Omental fat pad (tissue), 4 donors: ENCODE measurements at places on chromosomes 3 and 15. TPM values are rescaled to one million over a fixed set of nuclear protein-coding genes. Genes with fewer than 3 reads are reported as not detected.

The HLTF gene
- total RNA-seq, result 20.5 TPM

The LARP6 gene
- total RNA-seq, result 69.3 TPM

The TMEM212 gene
- total RNA-seq, result not detected

The ALDH1L1 gene
- total RNA-seq, result 159 TPM

The TM4SF4 gene
- 0.65 TPM for total RNA-seq

The GOLGA6L7 gene
- not detected for total RNA-seq

The GOLGA8Q gene
- 1.9 TPM for total RNA-seq

The KAT2B gene
- total RNA-seq, result 47.0 TPM

The CAND2 gene
- total RNA-seq, result 6.8 TPM

The LSAMP gene
- total RNA-seq, result 19.7 TPM

The IL17RB gene
- 1.5 TPM for total RNA-seq

The CLDN18 gene
- total RNA-seq, result not detected

The CAPN3 gene
- 25.4 TPM for total RNA-seq

The CP gene
- total RNA-seq, result 13.8 TPM

The CHRFAM7A gene
- 3.1 TPM for total RNA-seq

The ATP13A4 gene
- not detected for total RNA-seq

The GOLGA8J gene
- 0.44 TPM for total RNA-seq

The TMEM45A gene
- 24.2 TPM for total RNA-seq

The STRA6 gene
- not detected for total RNA-seq

The SENP7 gene
- 52.5 TPM for total RNA-seq

The GOLIM4 gene
- 31.6 TPM for total RNA-seq

The ADAMTS17 gene
- total RNA-seq, result 2.0 TPM

The THPO gene
- total RNA-seq, result 0.95 TPM

The GOLGA6L9 gene
- 2.5 TPM for total RNA-seq

The COX17 gene
- total RNA-seq, result 40.7 TPM

The MUSTN1 gene
- 6.0 TPM for total RNA-seq

The ASB14 gene
- not detected for total RNA-seq

The GOLGA8O gene
- not detected for total RNA-seq

The HRH1 gene
- 27.7 TPM for total RNA-seq

The VILL gene
- 15.0 TPM for total RNA-seq

The GUCA1C gene
- total RNA-seq, result not detected

The UROC1 gene
- not detected for total RNA-seq

The WDR93 gene
- total RNA-seq, result 1.1 TPM

The ITPKA gene
- total RNA-seq, result not detected

The SERPINI1 gene
- 2.2 TPM for total RNA-seq

The TNNC1 gene
- 2.5 TPM for total RNA-seq

The ANKUB1 gene
- total RNA-seq, result not detected

The CPNE9 gene
- not detected for total RNA-seq

The SLC12A8 gene
- 8.7 TPM for total RNA-seq

The SPATA12 gene
- total RNA-seq, result not detected

The SLC28A2 gene
- not detected for total RNA-seq

The MORF4L1 gene
- 306 TPM for total RNA-seq

The SLC25A26 gene
- total RNA-seq, result 19.2 TPM

The PCOLCE2 gene
- 197 TPM for total RNA-seq

The IDH2 gene
- 43.7 TPM for total RNA-seq

The RFTN1 gene
- total RNA-seq, result 61.4 TPM

The GPX1 gene
- total RNA-seq, result 403 TPM

The NDN gene
- 83.0 TPM for total RNA-seq

The SEMA5B gene
- total RNA-seq, result 0.96 TPM
